NCI-H69 (cell line): ENCODE measurements at places on chromosomes 1 and 21.
A peak's percentile ranks its signal among the peaks of the same experiment; 100 is the strongest.

- DNase-seq = no peak
These were observed 12.6 kb downstream of the METTL13 start for GRCh38 chr1:171794085-171794484.

DNA sequence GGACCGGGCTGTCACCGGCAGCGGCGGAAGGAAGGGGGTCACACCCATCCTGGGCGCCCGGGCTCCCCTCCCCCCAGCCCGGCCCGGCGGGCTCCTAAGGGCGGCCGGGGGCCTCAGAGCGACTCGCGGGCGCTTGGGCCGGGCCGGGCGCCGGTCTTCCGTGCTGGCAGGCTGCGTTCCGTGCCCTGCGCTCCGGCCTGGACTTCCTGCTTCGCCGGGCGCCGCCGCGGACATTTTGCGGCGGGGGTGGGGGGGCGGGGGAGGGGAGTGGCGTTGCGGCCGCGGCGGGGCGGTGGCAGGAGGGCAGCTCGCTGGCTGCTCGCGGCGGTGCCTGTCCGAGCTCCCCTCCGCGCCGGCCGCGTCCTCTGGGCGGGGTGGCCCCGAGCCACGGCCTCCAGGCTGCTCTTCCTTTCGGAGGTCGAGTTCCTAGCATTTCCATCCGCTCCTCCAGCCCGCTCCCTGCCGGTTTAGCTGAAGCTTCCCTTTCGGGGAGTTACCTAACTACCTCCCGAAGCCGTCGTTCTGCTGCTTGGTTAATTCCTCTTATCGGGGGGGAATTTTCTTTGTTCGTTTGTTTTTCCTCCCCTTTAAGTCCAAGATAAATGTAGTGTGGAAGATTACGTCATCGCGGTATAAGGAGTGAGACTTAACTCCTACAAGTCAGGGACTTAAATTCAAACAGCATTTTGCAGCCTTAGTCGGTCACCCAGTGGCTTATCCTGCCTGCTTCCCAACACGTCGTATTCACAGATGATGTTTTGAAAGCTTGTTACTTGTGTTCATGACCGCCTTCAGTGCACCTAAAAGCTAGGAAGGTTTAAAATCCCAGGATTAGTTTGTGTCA lies 730 bp downstream of the CDC42 start:
- peak; percentile 78 for DNase-seq

DNA sequence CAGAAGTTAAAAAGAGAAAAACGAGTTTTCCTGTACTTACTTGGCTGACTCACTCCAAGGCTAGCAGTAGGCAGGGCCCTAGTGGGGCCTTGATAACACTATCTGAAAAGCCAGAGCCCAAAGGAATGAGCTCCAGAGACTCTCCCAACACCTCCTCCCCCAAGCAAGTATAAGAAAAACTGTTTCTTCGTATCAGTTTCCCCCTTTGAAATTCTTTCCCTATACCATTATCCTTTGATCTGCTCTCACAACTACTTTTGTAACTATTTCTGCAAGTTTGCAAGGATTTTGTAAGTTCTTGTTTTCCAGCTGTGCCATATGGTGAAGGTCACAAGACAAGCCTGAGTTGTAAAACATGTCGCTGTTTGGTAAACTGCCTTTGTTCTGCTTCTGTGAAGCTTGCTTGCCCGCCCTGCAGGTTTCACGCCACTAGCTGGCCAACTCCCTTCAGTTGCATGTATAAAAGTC lies 36.5 kb upstream of the KCNJ15 start:
- DNase-seq = no peak

GRCh38 chr1:161970633-161971032 lies 53.0 kb downstream of the OLFML2B start:
- DNase-seq = peak; percentile 30

GRCh38 chr21:46184625-46185555 lies 631 bp upstream of the SPATC1L start:
- peak; percentile 2 for DNase-seq

DNA sequence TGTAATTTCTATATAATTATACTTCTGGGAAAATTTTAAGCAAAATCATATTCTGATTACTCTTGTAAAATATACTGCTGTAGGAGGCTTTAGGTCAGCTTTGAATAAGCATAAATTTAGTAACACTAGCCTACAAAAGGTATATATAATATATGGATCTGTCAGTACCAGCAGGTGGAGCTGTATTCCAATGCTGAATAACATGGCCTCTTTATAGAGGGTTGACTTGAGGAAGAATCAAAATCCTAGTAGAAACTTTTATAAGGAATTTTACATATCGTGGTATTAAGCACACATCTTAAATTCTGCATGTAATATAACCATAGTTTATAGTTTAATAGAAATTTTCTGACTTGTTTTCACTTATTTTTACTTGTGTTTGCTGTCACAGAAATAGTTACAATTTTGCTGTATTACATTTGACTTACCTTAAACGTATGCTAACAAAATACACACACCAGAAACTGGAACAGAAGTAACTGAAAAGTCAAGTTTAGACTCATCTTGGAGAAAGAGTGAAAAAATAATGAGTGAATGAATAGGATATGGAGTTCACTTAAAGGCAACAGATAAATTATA lies 79.3 kb downstream of the HMCN1 start:
- DNase-seq = peak; percentile 77

- DNase-seq = peak; percentile 93
These were observed 32.1 kb downstream of the LAMC2 start for GRCh38 chr1:183218027-183218618.
